ENCODE measurements at places on chromosomes 16 and 17.

- DNase-seq: no peak
Measured at GRCh38 chr17:37839196-37839978, 84.8 kb upstream of the TBC1D3K start.

GRCh38 chr16:4572715-4573114 is 16.6 kb downstream of the C16orf96 start:
- no peak for DNase-seq

GRCh38 chr16:17245776-17246175 is 225.0 kb downstream of the XYLT1 start:
- no peak for DNase-seq

DNA sequence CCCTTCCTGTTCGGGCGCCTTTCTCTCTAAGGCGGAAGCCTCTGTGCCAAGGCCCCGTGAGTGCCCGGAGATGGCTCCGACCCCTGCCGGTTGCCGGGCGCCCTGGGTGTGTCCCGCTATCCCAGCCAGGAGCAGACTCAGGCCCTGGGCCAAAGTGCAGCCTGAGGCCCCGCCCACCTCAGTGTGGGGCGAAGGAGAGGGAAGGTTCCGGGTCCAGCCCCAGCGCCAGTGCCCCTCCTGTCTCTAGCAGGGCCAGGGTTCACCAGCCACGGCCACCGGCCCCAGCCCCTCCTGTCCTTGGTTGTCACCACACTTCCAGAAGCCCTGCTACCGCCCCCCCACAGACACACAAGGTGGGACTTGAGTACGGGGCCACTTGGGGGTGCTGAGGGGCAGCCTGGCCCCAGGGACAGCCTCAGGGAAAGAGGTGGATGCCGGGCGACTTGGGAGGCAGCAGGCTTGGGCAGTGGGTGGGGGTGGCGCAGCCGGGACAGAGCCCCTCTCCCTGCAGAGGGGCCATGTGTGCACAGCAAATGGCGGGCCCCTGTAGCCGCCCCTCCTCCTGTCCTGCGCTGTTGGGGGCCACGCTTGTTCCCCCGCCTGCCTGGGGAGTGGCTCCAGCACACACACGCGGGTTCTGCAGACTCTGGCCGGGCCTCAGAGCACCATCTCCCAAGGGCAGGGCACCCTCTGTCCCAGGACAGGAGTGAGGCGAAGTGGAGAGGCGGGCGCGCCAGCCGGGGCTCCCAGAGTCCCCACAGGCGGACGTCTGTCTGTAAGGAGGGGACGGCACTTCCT is 6.0 kb downstream of the C1QTNF8 start:
- DNase-seq: no peak

- DNase-seq: no peak
Measured at GRCh38 chr16:67299269-67299668, 19.9 kb downstream of the PLEKHG4 start.

DNA sequence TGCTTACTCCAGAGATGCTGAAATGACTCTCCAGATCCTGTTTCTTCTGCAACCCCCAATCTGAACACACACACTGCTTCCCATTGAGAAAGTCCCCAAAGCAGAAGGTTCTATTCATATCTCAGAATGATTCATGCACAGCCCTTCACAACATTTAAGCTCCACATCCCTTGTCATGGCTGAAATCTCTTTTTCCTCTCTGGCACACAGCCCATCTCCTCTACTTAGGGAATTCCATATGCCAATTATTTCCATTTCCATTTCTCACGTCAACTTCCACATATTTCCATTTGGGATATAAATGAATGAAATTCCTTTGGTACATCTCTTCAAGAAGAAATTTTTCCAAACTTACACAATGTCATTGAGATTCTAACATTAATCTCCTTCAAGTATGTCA is 119.6 kb downstream of the CDH11 start:
- no peak for DNase-seq

DNA sequence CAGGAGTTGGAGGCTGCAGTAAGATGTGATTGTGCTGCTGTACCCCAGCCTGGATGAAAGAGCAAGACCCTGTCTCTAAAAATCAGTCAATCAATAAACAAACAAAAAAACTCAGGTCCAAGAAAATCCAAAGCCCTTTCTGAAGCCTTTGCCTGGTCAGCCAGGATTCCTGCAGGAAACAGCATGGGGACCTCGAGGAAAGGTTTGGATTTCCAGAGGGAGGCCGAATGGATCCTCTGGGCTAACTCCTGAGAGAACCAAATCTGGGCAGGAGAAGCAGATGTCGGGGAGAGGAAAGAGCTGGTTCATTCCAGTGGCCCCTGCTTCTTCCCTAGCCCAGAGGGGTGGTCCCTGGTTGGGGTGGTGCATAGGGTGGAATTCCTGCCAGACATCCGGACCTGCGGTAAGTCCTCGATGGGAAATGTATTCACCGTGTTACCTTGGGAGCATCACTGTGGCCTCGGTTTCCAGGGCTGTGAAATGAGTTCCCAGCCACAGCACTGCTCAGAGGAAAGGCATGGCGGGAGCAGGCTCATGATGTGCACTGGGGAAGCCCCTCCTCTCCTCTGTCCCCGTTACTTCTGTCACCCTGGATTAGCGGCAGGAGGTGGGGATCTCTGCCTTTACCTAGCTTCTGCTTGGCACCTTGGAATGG is 75.1 kb downstream of the CYLD start:
- DNase-seq: no peak

DNA sequence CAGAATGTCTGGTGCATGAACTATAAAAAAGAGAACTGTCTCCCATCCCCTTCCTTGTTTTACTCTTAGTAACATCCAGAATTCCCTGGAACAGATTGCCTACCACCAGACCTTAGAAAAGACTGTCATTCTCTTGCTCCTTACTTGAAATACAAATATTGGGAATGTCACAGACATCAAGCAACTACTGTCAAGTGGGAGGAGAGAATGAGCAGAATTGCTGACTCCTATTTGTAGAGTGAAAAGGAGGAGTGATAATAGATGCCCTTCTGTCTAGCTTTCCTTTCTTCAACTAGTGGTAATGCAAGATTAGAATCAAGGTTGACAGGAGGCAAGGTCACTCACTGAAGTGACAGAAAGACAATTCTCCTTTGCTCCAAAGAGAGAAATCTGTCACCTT is 23.9 kb upstream of the NOL11 start:
- no peak for DNase-seq

DNA sequence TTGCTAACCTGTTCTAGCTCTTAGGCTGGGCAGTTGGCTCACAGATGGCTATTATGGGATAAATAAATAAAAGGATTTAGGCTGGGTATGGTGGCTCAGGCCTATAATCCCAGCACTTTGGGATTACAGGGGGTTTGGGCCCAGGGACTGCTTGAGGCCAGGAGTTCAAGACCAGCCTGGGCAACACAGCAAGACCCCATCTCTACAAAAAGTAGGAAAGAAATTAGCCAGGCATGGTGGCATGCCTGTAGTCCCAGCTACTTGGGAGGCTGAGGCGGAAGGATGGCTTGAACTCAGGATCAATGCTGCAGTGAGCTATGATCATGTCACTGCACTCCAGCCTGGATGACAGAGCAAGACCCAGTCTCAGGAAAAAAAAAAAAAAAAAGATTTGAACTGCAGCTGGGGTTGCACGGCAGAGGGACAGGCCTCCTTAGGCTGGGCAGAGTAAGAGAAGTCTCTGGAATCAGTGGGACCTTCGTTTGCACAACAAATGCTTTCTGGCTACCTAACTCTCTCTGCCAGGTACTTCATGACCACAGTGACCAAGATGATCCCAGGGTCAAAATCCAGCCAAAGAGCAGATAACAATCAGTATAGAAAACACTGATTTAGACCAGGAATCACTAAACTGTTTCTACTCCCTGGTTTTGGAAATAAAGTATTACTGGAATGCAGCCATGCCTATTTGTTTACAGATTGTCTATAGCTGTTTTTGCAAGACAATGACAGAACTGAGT is 6.8 kb downstream of the RUSF1 start:
- no peak for DNase-seq

DNA sequence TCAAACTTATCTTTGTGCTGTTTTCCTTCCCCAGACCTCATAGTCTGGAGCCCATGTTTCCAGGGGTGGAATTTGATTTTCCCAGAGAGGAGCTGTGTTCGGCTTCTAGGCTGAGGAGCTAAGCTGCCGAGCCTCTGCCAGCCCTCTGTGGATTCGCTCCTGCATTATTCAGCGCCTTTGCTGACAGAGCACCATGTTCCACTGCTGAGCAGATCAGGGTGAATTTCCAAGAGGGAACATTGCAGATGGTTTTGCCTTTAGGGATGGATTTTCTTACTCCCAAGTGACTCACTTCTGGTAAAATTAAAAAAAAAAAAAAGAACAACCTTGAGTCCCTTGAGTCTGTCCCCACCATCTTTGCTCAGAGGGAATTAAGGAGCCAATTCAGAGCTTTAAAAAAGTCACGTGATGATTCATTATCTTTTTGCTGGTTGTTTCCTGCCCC is 229.5 kb downstream of the PRKCA start:
- no peak for DNase-seq

DNA sequence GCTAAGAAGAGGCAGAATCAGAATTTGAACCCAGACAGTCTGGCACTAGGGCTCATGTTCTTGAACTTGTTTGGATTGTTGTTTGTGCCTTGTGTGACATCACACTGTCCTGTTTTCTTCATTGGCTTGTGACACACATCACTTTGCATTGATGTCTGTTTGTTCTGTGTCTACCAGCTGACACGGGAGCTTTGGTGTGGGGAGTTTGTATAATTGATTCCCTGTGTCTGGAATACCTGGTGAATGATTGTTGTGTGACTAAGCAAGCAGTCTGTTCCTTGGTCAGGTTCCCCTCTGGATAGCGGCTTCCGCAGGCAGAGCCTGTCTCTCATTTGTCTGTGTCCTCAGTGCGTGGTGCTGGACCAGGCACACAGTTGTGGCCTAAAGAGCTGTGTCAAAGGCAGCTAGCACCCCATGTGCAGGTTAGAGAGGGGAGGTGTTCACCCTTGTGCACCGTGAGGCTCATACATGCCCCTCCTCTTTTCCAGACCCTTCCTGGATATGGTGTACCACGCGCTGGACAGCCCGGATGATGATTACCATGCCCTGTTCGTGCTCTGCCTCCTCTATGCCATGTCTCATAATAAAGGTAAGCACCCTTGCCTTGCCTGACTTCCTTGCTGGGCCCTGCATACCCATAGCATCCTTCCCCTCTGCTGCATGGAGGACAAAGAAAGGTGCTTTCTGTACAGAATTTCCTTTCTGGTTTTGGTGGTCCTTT is 80.1 kb downstream of the CLEC16A start:
- no peak for DNase-seq

GRCh38 chr17:58572846-58573245 is 58.4 kb upstream of the MTMR4 start:
- no peak for DNase-seq

DNA sequence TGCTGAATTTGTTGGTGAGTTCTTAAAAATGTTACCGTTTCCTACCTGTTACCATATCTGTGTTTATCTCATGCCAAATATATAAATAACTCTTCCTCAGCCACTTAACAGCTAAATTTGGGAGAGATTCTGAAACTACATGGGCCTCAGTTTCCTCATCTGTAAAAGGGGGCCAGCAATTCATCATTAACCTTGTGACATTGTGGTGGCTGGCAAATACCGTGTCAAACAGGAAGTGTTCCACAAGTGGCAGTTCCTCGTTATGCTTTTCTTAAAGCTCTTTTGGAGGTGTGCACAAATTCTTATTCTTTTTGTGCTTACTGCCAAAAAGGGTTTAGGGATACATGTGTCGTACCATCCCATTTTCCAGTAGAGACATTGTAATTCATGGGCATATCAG is 220.4 kb upstream of the CACNG5 start:
- DNase-seq: no peak

- no peak for DNase-seq
Measured at GRCh38 chr16:26102369-26102768, 410.6 kb downstream of the HS3ST4 start.

- DNase-seq: no peak
Measured at GRCh38 chr17:18314059-18314730, 599 bp downstream of the TOP3A start.

DNA sequence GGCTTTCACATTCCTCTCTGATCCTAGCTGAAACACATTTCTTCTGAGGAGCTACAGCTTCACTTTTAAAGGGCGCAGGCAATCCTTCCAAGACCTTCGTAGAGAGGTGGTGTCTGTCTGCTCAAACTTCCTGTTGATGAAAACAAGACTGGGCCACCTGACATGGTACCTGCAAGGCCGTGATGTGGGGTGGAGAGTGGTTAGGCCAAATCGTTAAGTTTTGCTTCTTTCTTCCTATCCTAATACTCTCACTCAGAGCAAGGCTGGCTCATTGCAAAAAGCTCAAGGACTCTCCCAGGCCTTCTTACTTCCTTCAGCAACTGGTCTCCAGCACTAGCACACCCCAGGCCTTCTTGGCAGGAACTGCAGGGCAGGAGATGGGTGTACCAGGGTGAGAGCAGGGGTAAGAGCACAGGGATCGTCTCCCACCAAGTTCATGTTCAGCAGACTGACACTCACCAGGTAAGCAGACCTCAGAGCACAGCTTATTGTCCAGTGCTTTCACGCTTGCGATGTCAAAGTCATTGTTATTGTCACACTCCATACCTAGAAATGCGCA is 10.9 kb upstream of the FOXJ1 start:
- no peak for DNase-seq

GRCh38 chr16:27824786-27825185 is 238.7 kb downstream of the GSG1L start:
- no peak for DNase-seq

- DNase-seq: no peak
Measured at GRCh38 chr16:50309156-50309526, 42.8 kb downstream of the ADCY7 start.

- no peak for DNase-seq
Measured at GRCh38 chr17:44707755-44708400, 587 bp upstream of the DBF4B start.

- DNase-seq: no peak
Measured at GRCh38 chr16:68985268-68985667, 120.2 kb upstream of the HAS3 start.

DNA sequence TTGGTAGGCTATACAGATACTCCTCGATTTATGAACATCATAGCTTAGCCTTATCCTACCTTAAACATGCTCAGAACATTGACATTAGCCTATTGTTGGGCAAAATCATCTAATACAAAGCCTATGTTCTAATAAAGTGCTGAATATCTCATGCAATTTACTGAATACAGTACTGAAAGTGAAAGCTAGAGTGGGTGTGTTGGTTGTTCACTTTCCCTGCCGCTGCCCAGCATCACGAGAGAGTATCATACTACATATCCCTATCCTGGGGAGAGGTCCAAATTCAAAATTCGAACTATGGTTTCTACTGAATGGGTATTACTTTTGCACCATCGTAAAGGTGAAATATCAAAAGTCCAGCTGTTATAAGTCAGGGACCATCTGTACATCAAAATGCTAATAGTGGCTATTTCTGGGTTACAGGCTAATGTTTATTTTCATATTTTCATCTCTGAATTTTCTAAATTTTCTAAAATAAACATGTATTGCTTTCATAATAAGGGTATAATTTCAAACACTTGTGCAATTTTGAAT is 54.5 kb downstream of the NACA2 start:
- DNase-seq: no peak

Data from activated CD8-positive, alpha-beta memory T cell treated with anti-CD3 and anti-CD28 coated beads for 1 hour (primary cell).